Stomach (tissue), 19 donors: ENCODE measurements at places on chromosomes 1 and 21. TPM values are rescaled to one million over a fixed set of nuclear protein-coding genes. Genes with fewer than 3 reads are reported as not detected.

- DNase-seq: no peak
Observed at GRCh38 chr1:52469108-52469507, 64.7 kb downstream of the PRPF38A start.

DNA sequence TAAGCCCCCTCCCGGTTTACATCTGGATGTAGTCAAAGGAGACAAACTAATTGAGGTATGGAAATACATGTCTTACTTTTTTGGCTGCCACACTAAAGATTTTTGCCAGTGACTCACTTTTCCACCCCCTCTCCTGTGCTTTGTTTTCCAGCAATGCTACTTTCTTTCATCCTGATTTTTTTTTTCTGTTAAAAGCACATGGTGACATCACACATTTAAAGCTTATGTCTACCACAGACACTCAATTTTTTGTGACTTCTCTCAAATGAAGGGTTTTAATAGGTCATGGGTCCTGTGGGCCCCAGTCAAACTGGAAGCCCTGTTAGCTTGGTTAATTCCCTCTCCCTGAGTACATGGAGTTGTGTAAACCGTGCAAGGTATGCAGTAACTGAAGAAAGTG lies 2.2 kb downstream of the PPP1R8 start:
- DNase-seq: no peak

DNA sequence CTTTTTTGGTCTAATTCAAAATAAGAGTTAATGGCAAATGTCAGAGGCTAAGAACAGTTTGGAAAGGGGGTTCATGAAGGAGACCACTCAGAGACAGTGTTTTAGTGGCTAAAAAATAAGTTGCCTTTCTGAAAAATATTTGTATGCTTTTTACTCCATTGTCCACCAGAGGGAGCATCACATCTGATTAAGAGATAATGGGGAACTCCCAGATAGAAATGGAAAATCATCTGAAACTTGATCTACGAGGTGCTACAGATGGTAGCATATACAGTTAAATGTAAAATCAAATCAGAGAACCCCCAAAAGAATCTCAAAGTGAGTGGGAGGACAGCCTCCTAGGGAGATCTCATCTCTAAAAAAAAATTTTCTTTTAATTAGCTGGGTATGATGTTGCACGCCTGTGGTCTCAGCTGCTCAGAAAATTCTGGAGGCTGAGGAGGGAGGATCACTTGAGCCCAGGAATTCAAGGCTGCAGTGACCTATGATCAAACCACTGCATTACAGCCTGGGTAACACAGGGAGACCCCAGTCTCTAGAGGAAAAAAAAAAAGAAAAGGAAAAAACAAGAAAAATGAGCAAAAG lies 9.7 kb downstream of the SMYD3 start:
- DNase-seq: no peak

GRCh38 chr1:190957565-190957964 lies 479.9 kb upstream of the BRINP3 start:
- DNase-seq: no peak

DNA sequence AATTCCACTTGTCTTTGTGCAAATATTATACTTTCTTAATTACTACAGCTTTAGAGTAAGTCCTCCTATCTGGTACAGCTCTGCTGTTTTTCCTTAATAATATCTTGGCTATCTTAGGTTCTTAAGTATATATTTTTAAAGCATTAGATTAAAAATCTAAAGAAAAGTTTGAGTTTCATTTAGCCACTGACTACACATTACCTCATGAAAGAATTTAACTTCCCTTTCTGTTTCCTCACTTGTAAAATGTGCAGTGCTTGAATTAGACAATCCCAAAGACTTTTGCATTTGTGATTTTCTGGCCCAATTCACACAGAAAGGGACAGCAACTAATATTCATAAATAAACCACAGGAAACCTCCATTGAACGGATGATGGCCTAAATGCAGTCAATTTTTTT lies 126.4 kb upstream of the SAMSN1 start:
- DNase-seq: no peak

GRCh38 chr1:210250665-210250997 lies 18.0 kb downstream of the SERTAD4 start:
- peak; percentile 55 for DNase-seq

TMEM79 gene
- polyA plus RNA-seq: 1.5 TPM

DNA sequence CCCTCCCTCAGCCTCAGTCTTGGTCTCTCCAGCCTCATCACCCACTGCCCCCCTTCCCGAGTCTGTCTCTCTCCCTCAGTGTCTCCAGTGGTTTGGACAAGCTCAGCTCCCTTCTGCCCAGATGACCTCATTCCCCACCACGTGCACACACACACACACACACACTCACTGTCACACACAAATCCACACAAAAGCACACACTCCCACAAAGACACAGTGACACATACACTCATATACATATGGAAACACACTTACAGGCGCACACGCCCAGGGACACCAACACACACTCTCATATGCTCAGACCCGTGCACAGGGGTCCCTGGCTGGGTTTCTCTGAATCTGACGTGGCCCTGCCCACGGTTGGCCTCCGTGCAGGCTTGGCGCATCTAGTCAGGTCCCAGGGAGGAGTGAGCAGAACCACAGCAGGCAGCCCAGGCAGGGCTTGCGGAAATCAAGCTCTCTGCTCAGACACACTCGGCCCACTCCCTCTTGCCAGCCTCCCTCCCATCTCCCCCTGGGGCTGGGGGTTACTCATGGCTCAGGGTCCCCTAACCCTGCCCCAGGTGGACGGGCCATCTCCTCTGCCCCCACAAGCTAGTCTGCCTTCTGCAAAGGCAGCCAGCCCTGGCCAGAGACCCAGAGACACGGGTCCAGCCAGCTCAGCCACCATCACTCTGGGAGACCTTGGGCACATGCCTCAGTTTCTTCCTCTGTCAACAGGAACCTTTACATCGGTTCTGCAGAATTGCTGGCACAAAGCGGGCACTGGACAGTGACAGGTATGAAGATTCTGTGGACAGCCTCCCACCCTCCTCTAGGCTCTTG lies 38.5 kb upstream of the FAM131C start:
- peak; percentile 76 for DNase-seq

- DNase-seq: no peak
Observed at GRCh38 chr1:151790940-151791651, 796 bp upstream of the TDRKH start.

DNA sequence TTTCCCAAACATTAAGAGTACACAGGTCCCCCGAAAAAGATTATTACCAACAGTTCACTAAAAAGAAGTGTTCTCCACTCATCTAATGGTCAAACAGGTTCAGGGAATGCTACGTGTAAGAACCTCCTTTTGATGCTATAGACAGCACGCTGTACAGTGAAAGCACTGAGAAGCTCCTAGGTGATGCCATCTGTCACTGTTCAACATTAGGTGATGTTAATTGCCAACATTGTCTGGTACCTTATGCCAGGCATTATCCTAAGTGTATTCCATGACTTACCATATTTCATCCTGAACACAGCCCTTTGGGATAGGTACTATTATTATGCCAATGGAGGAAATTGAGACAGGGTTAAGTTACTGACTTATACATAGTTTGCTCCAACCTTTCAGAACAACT lies 82.1 kb downstream of the DAB1 start:
- no peak for DNase-seq

- no peak for DNase-seq
Observed at GRCh38 chr1:76871355-76871974, 4.2 kb downstream of the ST6GALNAC5 start.

GRCh38 chr1:58870298-58870676 lies 86.4 kb upstream of the JUN start:
- DNase-seq: peak; percentile 84

GRCh38 chr1:228407106-228408040 lies 738 bp upstream of the TRIM11 start:
- DNase-seq: no peak

- no peak for DNase-seq
Observed at GRCh38 chr1:188350104-188350503, 1521.4 kb downstream of the PLA2G4A start.

DNA sequence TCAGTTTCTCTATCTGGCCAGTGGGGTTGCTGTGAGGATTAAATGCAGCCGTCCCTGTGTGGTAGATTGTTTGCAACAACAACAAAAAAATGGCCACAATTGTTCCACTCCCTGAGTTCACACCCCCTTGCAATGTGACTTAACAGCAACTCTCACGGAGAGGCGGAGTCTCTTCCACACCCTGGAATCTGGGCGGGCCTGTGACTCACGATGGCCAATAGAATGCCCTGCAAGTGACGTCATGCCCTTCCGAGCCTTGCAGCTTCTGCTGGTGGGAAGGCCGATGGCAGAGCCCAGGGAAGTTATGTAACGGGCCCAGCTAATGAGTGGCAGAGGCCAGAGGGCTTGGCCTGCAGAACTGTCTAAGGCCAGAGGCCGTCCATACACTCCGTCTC lies 87.9 kb downstream of the RIPK4 start:
- DNase-seq: peak; percentile 98

PRAMEF5 gene
- polyA plus RNA-seq: not detected

NBPF10 gene
- 0.43 TPM for polyA plus RNA-seq

KLHL12 gene
- 13.0 TPM for polyA plus RNA-seq

GRCh38 chr21:39281207-39281606 lies 32.2 kb downstream of the BRWD1 start:
- DNase-seq: no peak

APCS gene
- polyA plus RNA-seq: not detected

GRCh38 chr1:109499081-109499480 lies 5.2 kb downstream of the CYB561D1 start:
- no peak for DNase-seq

DNA sequence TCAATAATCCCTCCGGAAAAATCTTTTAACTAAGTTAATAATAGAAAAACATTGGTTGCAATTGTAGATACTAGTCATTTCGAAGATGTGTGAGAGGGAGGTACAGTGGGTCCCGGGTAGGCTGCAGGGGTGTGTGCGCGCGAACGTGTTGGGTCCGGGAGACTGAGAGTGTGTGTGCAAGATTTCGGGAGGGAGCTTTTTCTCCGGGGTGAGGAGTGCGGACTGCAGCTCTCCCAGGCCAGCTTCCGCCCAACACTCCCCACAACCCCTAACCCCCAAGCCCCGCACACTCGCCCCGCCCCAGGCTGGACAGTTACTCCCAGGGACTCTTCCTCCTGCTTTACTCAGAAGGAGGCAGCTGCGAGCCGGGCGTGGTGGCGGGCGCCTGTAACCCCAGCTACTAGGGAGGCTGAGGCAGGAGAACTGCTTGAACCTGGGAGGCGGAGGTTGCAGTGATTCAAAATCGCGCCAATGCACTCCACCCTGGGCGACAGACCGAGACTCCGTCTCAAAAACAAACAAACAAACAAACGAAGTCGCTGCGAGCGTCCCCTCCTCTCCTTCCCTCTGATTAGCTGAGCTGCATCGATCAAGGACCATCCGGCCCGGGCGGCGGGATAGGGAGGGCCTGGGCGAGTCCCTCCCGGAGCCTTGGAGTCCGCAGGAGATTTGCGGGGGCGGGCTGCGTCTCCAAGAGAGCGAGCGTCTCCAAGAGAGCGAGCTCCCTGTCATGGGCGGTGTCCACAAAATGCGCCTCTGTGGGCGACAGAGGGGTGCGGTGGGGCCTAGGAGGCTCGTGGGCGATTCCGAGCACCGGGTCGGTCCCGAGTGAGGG lies 28.3 kb upstream of the PPM1J start:
- DNase-seq: peak; percentile 37

GRCh38 chr1:100936194-100936967 lies 40.5 kb downstream of the SLC30A7 start:
- no peak for DNase-seq

DNA sequence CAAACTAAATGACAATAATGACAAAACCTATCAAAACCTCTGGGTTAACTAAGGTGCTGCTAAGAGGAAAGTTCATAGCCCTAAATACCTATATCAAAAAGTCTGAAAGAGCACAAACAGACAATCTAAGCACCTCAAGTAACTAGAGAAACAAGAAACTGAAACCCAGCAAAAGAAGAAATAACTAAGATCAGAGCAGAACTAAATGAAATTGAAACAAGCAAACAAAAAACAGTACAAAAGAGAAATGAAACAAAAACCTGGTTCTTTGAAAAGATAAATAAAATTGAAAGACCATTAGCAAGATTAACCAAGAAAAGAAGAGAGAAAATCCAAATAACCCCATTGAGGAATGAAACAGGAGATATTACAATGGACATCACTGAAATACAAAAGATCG lies 44.8 kb upstream of the KIAA0040 start:
- DNase-seq: no peak

GRCh38 chr1:227729144-227729880 lies 5.8 kb downstream of the JMJD4 start:
- no peak for DNase-seq

DNA sequence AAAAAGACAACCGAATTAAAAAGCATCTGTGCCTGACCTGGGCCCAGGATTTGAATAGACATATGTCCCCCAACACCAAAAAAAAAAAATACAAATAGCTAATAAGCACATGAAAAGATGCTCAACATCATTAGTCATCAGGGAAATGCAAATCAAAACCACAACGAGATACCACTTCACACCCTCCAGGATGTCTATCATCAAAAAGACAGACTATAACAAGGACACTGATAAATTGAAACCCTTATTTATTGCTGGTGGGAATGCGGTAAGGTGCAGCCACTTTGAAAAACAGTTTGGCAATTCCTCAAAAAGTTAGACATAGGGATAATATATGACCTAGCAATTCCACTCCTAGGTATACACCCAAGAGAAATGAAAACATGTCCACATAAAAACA lies 72.3 kb upstream of the CAMK1G start:
- DNase-seq: no peak

CFHR2 gene
- not detected for polyA plus RNA-seq

RORC gene
- polyA plus RNA-seq: 11.5 TPM

SLC37A1 gene
- polyA plus RNA-seq: 10.3 TPM

LCE2C gene
- polyA plus RNA-seq: not detected

GRCh38 chr1:51433269-51433971 lies 85.6 kb downstream of the EPS15 start:
- peak; percentile 25 for DNase-seq

GRCh38 chr1:5475572-5475971 lies 516.7 kb downstream of the NPHP4 start:
- DNase-seq: no peak

GRCh38 chr1:247548092-247548491 lies 842 bp upstream of the GCSAML start:
- DNase-seq: no peak

GRCh38 chr1:192516776-192517297 lies 58.7 kb upstream of the RGS1 start:
- DNase-seq: peak; percentile 71

RAB25 gene
- polyA plus RNA-seq: 168 TPM

DNA sequence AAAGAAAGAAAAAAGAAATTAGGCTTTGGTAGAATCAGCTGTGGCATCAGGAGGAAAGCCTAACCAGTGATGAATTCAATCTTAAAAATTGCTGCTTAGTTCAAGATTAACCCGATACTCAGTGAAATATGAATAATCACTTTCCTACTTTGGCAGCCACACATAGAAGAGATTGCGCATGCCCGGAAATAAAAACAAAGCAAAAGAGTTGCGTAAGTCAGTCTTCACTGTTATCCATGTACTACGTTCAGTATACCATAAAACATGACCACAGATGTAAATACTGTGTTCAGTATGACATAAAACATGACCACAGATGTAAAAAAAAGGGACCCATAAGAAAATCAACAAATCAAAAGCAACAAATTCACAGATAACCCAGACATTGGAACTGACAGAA lies 19.2 kb downstream of the CD1D start:
- no peak for DNase-seq

- DNase-seq: peak; percentile 47
Observed at GRCh38 chr1:7454052-7454815, 316.9 kb upstream of the VAMP3 start.
